ENCODE measurements at places on chromosomes 11 and 22. TPM values are rescaled to one million over a fixed set of nuclear protein-coding genes. Genes with fewer than 3 reads are reported as not detected.

SPI1 gene
- total RNA-seq, result 0.11 TPM

ATG2A gene
- 20.7 TPM for total RNA-seq

KRTAP5-1 gene
- total RNA-seq, result not detected

C11orf87 gene
- total RNA-seq, result not detected

MCM5 gene
- total RNA-seq, result 270 TPM

FAM227A gene
- total RNA-seq, result 0.28 TPM

DEFB108B gene
- total RNA-seq, result not detected

SLC5A12 gene
- total RNA-seq, result not detected

SPDYC gene
- total RNA-seq, result not detected

ARHGAP8 gene
- 0.30 TPM for total RNA-seq

GTSE1 gene
- total RNA-seq, result 47.7 TPM

MMP10 gene
- total RNA-seq, result not detected

All from activated T-helper 2 cell treated with anti-CD3 and anti-CD28 coated beads, Interferon-gamma antibody, Interleukin-2, Interleukin-4, amounts not matched to agents 10 μg/mL and 5 μg/mL and 100 μg/mL, durations not matched to agents 14 hours and 24 hours and 36 hours (primary cell).